Stimulated activated CD4-positive, alpha-beta T cell treated with anti-CD3 and anti-CD28 coated beads, Interleukin-2, amount 100 ng/mL, for 48 hours (primary cell): ENCODE measurements at places on chromosomes 7 and 10.

- DNase-seq: no peak
These were observed 28.4 kb upstream of the EIF5AL1 start for GRCh38 chr10:79483948-79484347.

GRCh38 chr7:130398526-130399090 lies 18.3 kb downstream of the CPA1 start:
- DNase-seq: no peak

GRCh38 chr7:66326501-66327215 lies 121.5 kb downstream of the TPST1 start:
- no peak for DNase-seq

- no peak for DNase-seq
These were observed 173.5 kb downstream of the KCNMA1 start for GRCh38 chr10:77463967-77464745.

- no peak for DNase-seq
These were observed 32.5 kb upstream of the DOCK1 start for GRCh38 chr10:126872768-126873167.

GRCh38 chr7:75991531-75992082 lies 2.8 kb downstream of the TMEM120A start:
- no peak for DNase-seq

DNA sequence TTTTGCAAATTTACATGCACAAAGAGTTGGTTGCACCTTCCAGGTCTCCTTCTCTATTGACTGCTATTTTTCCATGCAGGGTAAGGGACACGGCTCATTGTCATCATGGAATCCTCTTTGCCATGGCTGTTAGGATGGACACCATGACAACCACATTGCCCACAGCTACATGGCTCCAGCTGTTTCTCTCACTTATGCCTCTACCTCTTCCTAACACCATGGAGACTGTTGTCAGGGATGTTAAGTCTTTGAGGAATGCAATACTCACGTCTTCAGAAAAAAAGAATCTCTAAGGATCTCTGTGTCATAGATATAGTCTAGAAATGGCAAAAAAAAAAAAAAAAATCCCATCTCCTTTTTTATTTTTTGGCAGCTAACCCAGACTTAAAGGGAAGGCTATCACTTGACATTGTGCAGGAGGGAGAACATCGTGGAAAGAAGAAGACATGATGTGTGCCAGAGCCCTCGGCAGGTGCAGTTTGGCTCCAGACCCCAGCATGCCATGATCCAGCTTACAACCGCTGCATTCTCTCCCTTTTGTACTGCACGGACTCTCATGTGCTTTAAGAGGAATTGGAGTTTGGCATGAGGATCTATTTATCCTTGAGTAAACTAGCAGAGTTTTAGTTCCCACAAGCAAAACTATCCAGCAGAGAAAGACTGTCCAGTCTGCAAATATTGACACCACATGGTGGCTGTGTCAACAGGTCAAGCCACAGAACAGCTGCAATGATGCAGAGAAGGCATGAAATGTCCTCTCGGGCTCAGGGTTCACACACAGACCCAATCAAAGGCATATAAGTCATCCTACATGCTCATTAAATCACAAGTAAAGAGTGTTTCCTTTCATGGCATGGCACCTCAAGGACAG lies 70.8 kb downstream of the FRMD4A start:
- no peak for DNase-seq

- DNase-seq: no peak
These were observed 8.0 kb downstream of the DLX5 start for GRCh38 chr7:97016381-97017191.

DNA sequence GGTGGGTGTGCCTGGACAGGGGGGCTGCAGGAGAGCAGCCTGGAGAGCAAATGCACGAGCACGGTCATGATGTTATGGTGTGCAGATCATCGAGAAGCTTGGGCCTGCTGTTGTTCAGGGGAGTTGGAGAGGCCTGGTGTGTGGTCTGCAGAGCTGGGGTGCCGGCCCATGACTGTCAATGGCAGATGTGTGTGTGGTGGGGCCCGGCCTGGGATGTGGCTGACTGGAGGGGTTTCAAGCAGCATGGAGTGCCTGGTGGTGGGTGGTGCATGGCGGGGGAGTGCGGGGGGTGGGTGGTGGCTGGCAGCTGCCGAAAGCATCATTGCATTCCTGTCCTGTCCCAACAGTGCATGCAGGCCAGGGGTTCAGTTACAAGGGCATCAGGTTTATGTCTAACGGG lies 122.6 kb downstream of the DOCK1 start:
- no peak for DNase-seq

DNA sequence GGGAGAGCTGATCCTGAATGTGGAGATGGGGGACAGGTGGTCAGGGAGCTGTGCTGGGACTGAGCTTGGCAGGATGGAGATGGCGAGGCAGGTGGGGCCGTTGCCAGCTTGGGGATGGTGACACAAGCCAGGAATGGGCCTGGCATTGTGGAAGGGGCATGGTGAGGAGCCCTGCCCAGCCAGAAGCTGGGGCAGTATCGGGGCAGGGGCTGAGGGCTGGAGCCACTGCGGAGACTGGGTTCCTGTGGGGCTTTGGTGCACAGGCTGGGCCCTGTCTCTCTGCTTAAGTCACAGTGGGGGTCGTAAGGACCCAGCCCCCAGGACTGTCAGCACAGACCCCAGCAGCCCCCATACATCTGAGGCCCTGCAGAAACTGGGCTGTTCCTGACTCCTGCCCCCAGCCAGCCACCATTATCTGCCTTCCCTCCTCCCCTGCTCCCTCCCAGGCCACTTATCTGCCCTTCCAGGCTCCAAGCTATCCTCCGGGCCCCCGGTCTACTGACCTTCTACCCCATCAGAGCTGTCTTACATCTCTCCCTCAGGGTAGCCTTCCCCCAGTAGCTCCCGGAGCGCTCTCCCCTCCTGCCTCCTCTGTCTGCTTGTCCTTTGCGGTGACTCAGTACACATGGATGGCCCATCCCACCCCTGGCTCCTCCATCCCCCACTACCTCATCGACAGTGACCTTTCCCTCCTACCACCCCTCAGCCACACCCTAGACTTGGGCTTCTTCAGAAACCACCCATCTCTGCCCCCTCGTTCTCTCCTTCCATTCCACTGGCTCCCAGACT lies 44.2 kb downstream of the PPIF start:
- no peak for DNase-seq

DNA sequence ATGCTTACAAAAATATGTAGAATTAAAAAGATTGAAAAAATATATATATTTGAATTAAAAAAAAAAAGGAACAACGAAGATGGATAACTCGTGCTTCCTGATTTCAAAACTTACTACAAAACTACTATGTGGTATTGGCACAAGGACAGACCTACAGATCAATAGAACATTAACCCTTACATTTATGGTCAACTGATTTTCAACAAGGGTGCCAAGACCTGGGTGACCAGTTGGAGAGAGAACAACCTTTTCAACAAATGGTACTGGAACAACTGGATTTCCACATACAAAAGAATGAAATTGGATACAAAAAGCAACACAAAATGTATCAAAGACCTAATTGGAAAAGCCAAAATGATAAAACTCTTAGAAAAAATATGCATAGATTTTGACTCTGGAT lies 10.1 kb downstream of the AP3M1 start:
- no peak for DNase-seq

DNA sequence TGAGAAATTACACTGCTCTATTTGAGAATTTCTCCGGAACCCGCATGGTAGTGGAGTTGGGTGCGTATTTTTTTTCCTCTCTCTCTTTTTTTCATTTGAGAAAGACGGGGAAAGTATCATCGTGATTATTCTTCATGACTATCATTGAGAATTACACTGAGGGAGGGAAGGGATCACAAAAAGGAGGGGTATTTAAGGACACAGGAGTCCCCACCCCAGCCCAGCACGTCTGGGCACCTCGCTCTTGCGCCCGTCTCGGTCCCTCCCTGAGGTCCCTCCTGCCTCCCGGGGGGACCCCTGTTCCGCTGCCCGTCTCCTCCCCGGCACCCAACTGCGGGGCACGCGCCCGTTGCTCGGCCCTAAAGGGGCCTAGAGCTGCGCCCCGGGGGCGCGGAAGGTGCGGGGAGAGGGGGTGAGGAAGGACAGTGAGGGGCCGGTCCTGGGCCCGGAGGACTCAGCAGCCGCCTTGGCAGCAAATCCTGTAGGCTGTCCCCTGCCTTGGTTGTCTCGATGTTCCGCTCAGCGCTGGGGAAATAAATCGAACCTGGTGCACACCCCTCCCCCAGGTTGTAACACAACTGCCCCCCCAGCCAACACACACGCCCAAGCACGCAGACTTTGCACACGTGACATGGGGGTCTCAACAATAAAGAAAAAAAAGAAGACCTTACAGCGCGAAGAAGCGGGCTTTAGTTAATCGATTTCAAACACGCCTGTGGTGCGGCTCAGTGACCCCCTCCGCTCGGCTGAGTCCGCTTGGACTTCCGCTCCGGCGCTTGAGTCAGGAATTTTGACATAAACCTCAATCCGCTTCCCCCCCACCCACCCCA lies 18.6 kb upstream of the GATA3 start:
- DNase-seq: no peak

DNA sequence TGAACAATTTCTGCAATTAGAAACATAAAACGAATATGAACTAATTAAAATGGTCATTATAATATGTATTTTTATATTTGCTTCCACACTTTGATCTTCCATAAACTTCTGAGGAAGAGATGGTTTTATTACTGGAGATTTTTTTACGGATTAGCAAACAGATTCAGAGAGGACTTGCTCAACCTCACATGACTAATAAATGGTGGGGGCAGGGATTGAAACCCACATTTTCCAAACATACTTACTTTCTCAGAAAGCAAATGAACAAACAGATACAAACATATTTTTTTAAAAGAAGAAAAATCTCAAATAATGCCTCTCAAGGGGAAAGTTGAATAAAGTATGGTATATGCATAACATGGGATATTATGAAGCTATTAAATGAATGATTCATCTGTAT lies 18.3 kb downstream of the ANKMY2 start:
- DNase-seq: no peak

GRCh38 chr10:74300666-74301065 lies 149.6 kb downstream of the ADK start:
- DNase-seq: no peak

DNA sequence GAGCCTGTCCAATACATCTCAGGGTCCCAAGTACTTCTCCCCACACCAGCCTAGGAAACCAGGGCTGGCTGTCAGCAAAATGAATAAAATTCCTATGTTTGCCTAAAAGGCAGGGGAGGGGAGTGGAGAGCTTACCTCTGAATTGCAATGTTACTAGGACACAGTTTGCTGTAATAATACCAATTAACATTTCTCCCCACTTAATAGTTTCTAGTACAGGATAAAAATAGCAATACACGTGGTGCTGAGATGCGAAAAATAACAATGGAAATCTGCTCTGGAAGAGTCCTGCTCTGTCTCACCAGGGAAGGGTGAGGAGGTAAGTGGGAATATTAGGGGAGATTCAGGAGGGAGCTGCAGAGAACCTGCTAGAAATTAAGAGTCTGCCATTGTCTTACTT lies 112.3 kb downstream of the PLXNA4 start:
- DNase-seq: no peak

DNA sequence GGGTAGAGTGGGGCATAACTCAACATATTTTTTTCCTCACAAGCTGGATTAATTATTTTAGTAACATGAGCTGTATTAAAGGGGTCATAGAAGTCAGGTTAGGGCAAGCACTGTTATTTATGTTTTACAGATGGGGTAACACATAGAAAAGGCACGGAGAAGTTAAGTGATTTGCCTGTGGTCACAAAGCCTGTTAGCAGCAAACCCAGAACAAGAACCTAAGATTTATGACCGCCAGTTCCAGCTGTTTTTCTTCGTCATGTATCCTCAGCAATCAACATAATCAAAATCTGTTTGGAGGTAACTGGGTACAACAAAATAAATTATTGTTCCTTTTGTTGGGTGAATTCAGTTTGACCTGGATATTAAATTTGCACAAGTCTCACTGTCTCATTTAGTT lies 57.2 kb upstream of the BET1 start:
- DNase-seq: no peak

- DNase-seq: no peak
These were observed 78.6 kb upstream of the SAMD8 start for GRCh38 chr10:75032813-75033212.

GRCh38 chr7:110774071-110774470 lies 316.9 kb upstream of the LRRN3 start:
- no peak for DNase-seq

DNA sequence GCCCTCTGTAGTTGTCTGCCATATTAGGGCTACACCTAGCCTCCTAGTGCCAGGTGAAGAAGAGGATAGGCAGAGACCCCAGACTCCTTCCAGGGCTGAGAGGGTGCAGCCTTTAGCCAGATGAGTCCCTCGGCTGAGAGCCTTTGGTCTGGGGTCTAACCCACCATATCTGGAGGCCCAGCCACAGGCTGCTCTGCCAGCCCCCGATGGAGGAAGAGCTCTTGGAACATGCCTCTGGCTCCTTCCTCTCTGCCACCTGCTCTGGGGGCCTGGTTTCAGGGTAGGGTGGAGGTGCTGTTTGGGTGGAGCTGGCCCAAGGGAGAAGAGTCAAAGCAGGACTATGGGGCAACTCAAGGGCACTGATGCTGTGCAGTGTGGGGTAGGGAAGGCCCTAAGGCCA lies 1.4 kb downstream of the LRRC18 start:
- DNase-seq: no peak

DNA sequence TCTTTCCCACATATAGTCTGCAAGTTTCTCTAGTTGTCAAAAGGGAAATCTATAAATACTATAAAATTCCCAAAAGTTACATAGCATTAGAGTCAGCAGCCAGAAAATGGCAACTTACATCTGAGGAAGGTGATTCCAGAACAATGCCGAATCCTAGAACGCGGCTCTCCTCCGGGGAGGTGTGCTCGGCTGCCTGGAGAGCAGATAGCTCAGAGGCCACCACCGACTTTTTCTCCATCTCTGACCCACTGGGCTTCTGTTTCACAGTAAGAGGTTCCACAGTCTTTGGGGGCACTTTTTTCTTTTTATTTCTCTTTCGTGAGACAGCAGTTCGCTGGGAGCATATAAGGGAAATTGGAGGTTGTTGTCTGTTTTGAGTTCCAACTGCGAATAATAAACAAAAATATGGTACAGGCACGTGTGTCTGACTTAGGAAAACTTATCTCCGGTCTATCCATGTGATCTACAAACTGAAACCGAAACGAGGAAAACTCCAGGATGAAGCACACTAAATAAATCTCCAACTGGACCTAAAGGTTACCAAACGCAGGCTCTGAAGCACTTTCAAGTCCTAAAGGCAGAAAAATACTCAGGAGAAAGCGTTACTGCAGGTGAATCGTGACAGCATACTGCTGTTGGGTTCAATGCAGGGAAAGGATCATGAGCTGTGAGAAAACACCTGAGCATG lies 36.2 kb downstream of the BEND7 start:
- DNase-seq: no peak

DNA sequence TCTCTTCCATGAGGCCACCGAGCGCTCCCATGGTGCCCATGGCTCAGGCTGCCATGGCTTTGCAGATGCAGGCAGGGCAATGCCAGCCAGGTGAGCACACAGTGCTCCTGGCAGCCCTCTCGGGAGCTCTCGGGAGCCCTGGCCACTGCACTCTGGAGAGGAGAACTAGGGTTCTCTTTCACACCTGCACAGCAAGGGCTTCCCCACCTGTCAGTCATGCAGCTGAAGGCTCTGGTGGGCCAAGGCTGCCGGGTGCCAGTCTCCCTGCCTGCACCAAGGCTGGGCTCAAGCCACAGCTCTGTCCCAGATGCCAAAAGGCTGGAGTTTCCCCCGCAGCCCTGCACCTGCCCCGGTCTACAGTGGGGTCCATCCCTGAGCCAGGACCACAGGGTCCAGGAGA lies 32.6 kb downstream of the NUDT1 start:
- no peak for DNase-seq

GRCh38 chr7:280461-280860 lies 9.5 kb upstream of the FOXL3 start:
- no peak for DNase-seq

GRCh38 chr7:22375359-22376048 lies 18.6 kb upstream of the RAPGEF5 start:
- no peak for DNase-seq
